ENCODE measurements at places on chromosomes 7 and 10.
A peak's percentile ranks its signal among the peaks of the same experiment; 100 is the strongest.

- no peak for DNase-seq
Observed at GRCh38 chr10:112184379-112184778, 814 bp upstream of the GPAM start.

DNA sequence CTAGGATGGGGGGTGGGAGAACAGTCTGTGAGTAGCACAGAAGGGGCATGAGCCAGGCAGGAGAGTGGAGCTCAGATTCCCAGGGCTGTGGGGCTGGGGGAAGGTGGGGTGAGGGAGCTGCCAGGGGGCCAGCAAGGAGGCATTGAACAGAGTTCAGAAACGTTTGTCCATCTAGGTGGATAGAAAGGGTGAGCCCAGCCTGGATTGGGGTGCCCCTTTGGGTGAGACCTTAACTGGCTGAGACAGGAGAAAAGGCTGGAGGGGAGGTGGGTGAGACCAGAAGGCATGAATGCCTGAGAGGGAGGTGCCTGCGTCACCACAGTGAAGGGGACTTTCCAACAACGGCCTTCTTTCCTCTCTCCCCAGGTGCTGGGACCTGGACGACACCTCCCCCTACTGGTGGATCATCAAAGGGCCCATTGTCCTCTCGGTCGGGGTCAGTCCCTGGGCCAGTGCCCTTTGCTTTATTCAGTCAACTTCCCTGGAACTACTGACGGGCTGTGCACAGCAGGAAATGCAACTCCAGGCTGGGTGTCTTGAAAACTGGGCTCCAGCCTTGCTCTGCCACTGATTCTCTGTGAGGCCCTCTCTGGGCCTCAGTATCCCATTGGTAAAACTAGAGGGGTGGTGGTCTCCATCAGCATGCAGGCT, 11.0 kb downstream of the GHRHR start:
- no peak for DNase-seq

DNA sequence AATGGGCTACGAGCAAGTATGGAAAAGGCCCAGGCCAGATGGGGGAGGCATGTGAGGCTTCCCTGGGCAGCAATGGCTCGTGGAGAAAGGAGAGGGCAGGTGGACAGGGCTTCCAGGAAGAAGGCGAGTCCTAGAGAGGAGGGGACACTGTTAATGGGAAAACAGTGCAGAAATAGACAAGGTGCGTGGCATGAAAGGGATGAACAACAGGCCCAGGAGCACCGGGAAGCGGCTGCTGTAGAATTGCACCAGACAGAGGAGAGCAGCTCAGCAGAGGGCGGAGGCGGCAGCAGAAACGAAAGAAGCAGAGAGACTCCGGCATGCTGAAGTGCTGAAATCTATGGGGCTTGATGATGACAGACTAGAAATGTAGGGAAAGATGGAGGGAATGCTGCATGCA, 102.1 kb downstream of the PIP4K2A start:
- DNase-seq: no peak

DNA sequence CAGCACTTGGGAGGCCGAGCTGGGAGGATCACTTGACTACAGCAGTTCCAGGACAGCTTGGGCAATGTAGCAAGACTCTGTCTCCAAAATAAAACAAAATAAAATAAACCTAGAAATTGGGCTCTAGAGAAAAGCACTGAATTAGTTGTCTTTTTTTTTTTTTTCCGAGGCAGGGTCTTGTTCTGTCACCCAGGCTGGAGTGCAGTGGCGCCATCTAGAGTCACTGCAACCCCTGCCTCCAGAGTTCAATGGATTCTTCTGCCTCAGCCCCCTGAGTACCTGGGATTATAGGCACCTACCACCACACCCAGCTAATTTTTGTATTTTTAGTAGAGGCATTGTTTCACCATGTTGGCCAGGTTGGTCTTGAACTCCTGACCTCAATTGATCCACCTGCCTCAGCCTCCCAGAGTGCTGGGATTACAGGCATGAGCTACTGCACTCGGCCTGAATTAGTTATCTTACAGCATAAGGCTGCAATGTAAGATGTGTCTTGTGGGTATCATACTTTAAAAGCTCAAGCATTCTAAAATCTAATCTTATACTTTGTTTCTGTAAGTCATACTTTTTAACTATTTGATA, 12.8 kb downstream of the MEIG1 start:
- no peak for DNase-seq

- DNase-seq: no peak
Observed at GRCh38 chr10:77702166-77702565, 64.6 kb upstream of the KCNMA1 start.

DNA sequence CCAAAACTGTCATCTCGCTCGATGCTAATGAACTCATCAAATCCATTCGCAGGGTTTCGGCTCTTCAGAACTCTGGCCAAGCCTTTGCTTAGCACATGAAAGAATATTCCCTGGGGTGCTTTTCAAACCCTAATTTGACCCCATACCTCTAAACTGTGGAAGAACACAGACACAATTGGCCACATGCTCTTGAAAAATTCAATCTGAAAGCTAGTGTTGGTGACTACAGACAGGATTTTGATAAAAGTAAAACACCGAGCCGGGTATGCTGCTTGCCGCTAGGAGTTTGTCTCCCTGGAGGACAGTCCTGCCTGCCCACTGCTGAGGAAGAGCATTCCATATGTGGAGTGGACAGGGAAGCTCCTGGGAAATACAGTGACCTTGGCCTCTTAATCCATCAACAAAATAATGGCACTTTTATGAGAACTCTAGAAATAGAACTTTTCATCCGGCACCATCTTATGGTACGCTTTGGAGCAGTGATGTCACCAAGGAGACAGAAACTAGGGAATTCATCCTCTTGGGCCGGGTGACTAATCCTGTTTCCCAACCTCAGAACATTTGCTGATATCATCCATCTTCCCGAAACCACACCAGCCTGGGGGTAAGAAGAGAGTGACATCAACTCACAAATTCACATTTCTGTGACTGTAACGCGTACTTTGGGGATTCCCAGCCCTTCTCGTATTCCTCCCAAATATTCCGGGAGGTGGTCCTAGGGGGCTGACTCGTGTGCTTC, 34.2 kb downstream of the MTURN start:
- DNase-seq: no peak

GRCh38 chr7:129368389-129368986, 65.7 kb upstream of the STRIP2 start:
- no peak for DNase-seq

DNA sequence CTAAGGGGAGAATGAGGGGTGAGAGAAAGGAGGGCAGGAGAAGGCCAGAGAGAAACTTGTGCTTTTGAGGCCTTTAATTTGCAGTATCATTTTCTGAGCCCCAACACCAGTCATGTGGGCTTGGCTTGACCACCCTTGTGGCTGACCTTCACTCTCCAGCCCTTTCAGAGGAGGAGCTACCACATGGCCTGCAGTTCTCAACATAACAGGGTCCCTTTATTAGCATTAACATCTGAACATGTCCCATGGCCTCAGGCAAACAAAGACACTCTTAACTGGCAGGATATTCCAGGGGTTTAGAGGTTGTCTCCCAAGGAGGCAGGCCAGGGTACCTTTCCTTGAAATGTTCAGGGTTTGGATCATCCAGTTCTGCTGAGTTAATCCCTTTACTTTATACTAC, 6.7 kb downstream of the ZNF713 start:
- no peak for DNase-seq

GRCh38 chr7:102132209-102132752, 154.4 kb upstream of the SH2B2 start:
- peak; percentile 43 for DNase-seq

DNA sequence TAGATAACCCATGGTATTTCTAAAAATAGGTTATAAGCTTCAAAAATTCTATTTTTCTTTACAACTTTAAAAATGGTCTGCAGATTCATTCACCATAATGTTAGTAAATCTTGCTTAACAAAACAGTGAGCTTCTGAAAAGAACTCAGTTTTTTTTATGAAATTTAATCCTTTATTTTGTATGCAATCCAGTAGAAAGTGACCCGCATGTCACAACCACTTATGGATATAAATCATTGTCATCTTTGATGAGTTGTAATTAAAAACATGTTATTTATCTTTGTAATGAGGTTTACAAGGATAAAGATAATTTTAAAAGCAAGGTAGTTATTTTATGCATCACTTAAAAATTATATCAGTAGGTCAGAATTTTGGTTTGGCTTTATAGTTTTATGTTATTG, 173.5 kb upstream of the SEMA3A start:
- no peak for DNase-seq

DNA sequence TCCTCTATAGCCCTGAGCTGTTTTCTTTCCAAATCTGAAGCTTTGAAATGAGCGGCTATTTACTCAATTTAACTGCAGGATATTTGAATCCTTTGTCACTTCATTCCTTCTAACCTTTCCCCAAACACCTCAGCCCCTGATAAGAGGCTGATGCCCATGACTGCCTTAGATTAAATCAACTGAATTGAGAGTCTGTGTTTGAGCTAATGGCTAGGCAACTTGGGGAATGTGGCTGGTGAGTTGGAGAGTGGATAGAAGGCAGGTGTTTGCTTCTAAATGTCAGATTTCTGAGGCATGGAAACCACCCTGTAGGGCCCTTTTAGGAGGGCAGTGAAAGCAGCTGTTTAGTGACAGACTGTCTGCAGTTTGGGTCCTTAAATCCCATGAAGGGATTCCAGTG, 759.9 kb downstream of the LRMDA start:
- DNase-seq: no peak

GRCh38 chr10:114831186-114831867, 9.7 kb downstream of the FHIP2A start:
- DNase-seq: no peak

- peak; percentile 32 for DNase-seq
Observed at GRCh38 chr10:26479766-26480492, 41.8 kb downstream of the APBB1IP start.

- DNase-seq: no peak
Observed at GRCh38 chr10:373015-373414, 237.8 kb downstream of the ZMYND11 start.

DNA sequence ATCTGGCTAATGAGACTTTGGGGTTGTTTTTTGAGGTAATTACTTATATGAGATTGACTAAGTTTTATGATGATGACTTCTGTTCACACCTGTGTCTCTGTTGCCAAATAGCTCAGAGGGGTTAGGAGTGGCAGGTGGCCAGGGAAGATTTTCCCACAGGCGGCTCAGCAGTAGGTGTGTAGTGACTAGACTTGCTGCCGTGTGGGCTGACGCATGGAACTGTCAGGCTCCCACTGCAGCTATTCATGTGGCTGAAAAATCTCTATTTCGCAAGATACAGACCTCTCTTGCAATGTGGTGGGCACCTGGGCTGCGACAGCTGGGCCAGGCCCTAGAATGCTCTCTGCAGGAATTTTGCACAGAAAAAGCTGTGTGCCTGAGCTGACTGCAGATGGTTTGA, 1.4 kb downstream of the CPA4 start:
- no peak for DNase-seq

DNA sequence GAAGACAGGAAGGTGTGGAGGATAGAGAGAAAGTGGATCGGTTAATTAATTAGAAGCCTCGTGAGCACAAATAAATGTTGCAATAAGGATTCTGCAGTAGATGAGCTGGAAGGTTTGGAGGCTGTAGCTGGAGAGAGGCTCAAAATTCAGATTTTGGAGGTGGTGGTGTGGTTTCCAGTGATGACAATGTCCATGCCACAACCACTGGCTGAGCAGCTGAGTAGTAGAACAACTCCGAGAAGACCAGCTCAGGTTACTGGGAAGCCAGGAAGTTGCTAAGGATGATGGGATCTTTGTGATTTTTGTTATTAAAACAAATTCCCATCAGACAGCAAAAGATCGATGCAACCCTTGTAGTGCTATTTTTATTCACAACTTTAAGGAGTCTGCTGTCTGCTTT, 7.7 kb downstream of the SLC26A4 start:
- no peak for DNase-seq

DNA sequence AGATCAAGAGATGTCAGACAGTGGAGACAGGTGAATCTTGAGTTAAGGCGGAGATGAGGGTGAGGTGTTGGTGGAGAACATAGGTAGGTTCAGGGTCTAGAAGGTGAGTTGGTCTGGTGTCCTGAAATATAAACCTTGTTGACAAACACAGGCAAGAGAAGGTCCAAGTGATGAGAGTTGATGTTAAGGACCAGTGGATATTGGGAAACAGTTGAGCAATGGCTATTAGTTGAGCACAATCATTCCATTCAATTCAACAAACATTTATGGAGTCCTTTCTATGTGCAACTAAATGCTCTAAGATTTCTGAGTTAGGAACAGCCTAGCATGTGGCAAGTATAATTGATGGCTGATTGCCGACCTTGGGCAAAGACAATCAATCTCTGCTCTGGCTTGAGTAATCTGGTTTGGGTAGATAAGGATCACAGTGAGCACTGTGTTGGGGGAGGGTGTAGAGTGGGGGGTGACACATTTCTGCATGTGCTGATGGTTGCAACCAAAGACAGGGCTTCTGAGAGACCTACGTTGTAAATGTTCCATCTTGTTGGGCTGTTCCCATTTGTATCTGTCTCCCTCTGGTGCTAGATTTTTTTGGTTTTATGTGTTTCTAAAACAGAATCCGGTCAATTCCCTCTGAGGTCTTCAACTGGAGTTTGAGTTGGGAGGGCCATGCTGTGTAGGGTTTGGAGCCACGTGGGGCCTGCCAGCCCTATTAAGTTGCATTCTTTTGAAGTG, 201.1 kb downstream of the BAMBI start:
- DNase-seq: peak; percentile 64

- no peak for DNase-seq
Observed at GRCh38 chr10:72455889-72456595, 101.3 kb upstream of the DNAJB12 start.

DNA sequence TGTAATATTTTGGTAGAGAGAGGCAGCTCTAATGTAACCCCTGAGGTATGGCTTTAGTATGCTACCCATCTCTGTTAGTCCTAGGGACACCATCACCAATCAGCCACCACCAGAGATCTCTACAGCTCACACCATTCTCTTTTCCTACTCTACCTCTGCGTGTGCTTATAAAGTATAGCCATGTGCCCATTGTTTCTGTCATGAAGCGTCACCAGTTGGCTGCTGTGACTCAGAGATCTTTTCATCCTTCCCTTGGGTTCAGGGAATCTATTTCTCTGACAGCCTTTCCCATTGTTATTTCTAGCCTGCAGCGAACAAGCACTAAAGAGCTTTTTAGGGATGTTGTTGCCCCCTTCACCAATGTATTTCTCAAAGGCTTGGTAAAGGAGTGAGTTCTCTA, 103.3 kb downstream of the TPST1 start:
- DNase-seq: no peak

- DNase-seq: no peak
Observed at GRCh38 chr10:114911052-114911711, 26.8 kb upstream of the TRUB1 start.

GRCh38 chr7:133934262-133934976, 192.7 kb upstream of the LRGUK start:
- DNase-seq: no peak

DNA sequence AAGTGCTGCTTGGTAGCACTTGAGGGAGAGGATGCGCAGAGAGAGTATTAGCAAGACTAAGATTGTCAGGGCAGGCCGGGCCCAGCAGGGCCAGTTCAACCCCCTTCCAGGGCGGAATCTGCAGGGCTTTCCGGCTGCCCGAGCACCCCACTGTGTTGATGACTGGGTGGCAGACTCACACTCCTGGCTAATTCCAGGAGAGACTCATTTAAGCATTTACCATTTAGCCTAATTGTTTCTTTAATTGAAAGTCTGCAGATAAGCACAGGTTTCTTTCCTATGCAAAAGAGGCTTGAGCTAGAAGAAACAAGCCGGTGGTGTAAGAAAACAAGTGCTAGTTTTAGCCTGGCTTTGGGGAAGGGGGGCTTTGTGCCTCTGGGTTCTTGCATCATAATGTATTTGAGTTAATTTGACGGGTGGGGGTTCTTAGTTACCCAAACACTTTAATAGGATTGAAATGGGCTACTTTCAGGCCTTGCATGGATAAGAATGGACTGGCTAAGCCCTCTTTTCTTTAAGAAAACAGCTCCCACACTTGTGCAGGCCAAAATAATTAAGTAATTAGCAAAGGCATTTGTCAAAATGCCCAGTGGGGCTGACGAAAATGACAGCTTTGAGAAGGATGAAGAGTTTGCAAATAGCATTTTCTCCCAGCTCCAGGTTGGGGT, 201.3 kb downstream of the MYOF start:
- DNase-seq: no peak
